K562 (cell line): ENCODE measurements at places on chromosomes 6 and 20. TPM values are rescaled to one million over a fixed set of nuclear protein-coding genes. Genes with fewer than 3 reads are reported as not detected.
A peak's percentile ranks its signal among the peaks of the same experiment; 100 is the strongest.

- DNase-seq = no peak
Observed at GRCh38 chr6:28280595-28281287, 631 bp upstream of the PGBD1 start.

- DNase-seq = no peak
Observed at GRCh38 chr6:79947191-79948186, at the start of gene ELOVL4. TSS of gene ELOVL4 (minus strand) at chr6:79947553. CDS start at chr6:79947279, 274 bp downstream.

Gene ECT2L
- not detected in 2 replicates for total RNA-seq

DNA sequence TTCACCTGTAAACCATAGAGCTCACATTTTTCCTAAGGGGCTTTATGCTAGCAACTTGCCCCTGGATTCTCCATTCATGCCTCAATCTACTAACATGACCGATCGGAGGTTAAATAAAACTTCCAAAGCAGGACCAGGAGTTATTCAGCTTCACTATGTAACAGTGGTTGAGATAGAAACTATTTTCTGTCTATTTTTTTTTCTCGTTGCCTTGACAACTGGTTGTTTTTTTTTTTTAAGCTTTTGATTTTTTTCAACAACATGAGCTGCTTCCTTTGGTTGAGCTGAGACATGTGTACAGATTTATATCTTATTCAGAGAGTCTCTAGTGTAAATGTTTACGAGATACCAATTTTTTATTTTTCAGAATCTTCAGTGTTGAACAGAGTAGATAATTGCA is 85.7 kb downstream of the SHLD1 start:
- DNase-seq = no peak

DNA sequence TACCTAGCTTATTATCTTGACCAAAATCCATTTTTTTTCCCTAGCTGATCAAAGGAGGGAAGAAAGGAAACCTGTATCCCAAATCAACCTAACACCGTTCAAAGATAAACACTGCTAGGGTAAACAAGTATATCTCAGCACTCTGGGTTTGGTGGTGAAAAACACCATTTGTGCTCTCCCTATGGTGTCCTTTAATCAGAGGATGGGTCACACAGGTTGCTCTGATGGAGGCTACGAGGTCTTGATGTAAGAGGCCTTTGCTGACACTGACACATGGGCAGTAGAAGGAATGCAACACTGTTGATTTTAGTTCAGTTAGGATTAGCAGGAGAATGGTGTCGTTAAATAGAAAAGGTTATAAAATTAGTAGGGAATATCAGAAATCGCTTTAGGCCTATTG is 179.3 kb downstream of the HDGFL1 start:
- DNase-seq = no peak

DNA sequence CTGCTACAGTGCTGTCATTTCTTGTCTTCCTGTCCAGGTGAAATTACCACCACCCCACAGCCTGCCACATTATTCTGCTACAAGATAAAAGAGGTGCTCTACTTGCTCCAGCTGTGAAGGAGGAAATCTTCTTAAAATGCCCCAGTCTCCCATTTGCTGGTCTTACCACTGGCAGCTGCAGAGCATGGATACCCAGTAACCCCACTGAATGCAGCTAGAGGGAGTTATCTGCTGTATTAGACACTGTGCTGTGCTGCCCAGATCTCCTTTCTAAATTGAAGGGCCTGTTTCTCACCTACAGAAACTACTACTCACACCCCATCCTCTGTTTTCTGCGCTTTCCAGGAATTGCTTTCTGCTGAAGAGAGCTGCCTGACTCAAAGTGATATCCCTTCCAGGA is 517.8 kb downstream of the PKHD1 start:
- no peak for DNase-seq

DNA sequence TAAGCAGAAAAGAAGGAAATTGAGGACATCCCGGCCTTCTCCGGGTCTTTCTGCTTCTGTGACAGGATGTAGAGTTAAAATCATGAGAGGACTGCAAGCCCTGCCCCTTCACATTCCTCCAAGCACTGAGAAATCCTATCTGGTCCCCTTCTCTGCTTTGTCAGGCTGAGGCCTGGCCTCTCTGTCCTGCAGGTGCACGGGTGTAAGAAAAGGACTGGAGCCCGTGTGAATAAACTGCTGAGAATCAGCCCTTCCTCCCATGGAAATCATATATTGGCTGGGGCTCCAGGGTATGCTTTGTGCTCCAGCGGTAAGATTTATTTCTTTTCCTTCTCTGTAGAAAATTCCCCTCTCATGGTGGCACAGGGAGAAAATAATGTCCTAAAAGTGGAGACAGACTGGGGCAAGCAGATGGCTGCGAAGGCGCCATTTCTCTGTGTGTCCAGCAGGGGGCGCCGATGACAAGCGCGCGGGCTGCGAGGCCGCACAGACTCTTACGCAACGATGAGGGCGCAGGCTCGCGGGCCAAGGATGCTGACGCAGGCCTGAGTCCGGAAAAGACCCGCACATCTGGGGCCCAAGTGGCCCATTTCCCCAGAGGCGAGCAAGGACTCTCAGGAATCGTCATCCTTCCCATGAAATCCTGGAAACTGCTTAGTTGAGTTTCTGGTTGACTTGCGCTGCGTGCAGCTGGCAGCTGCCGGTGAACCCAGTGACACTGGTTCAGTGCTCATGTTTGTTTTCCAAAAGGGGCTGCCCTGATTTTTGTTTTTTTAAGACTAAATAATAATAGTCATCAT is 258.6 kb downstream of the ADGB start:
- DNase-seq = peak; percentile 86

GRCh38 chr6:163750431-163751031 is 336.0 kb downstream of the QKI start:
- DNase-seq = no peak

Gene TRIM31
- total RNA-seq = not detected in 2 replicates

Gene KHDRBS2
- not detected in 2 replicates for total RNA-seq

Gene THBD
- 0.47 and 0.49 TPM in 2 replicates for total RNA-seq

DNA sequence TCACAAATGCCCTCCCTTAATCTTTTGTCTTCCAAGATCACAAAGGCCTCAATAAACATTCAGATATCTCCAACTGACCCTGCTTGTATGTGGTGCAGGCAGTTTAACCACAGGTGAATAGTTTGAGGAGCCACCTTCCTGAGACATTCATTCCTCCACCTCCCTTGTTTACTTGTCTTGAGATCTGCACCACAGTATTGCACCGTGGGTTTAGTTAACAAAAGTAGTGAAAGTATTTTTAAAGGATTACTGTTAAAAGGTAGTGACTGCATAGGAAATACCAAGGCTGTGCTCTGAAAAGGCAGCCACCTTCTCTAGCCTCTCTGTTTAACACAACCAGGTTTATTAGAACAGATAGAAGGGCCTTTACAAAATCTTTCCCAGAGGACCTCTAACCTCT is 46.5 kb downstream of the SESN1 start:
- DNase-seq = no peak

- DNase-seq = no peak
Observed at GRCh38 chr20:46203510-46203837, 85.4 kb downstream of the CD40 start.

DNA sequence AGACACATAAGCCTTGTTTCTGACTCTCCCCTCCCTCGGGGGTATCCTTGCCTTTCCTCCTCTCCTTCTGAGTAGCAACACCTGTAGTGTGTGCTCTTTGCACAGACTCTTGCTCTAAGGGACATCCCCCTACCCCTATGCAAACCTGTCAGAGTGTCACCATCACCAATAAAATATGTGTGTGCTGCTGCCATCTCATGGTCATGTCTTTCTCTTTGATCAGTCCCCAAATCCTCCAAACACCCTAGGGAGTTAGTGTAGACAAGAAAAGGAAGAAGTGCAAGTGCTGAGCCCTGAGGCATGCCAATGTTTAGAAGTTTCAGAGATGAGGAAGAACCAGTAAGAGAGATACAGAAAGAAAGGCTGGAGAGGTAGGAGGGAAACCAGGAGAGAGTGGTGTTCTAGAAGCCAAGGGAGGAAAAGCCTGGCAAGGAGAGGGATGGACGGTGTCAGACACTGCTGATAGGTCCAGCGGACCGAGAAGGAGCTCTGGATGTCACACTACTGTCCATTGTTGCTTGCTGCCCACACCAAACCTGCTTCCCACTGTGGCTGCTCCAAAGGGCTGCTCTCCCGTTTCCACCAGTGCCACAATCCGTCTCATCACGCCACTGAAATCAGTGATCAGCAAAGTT is 16.4 kb downstream of the TRMT6 start:
- no peak for DNase-seq

Gene RIMS4
- total RNA-seq = not detected in 2 replicates

Gene CTSA
- 51.9 and 53.0 TPM in 2 replicates for total RNA-seq

Gene PAK1IP1
- 52.4 and 56.5 TPM in 2 replicates for total RNA-seq

DNA sequence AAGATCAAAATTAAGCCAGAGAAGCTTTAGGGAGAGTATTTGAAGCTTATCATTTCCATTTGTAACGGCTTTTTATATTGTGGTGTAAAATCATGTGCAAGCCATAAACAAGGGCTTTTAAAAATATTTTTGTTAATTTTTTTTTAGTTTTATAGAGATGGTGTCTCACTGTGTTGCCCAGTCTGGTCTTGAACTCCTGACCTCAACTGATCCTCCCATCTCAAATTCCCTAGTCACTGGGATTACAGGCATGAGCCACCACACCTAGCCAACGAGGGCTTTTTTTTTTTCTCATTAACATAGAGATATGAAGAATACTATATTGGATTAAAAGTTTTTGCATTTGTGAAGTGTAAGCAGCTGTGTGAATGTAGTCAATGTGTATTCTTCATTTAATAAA is 29.1 kb downstream of the CDKAL1 start:
- no peak for DNase-seq

- DNase-seq = no peak
Observed at GRCh38 chr6:30447237-30447636, 42.1 kb upstream of the HLA-E start.

GRCh38 chr6:35136185-35136584 is 5.0 kb downstream of the TCP11 start:
- no peak for DNase-seq

DNA sequence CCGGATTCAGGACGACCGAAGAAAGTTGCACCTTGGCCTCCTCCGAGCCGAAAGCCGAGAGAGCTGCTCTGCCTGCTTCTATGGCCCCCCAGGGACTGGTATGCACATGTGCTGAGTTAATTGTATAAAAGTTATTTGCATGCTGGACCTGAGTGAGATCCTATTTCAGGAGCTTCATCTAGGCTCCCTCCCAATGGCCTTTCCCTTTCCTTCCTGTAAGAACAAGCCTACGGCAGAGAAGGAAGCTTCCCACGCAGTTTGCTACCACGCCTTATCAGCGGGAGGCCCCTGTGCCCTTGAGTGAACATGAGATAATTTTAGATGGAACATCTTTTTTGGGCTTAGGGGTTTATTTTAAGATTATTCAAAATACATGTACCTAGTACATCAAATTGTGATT is 65.9 kb downstream of the RIN2 start:
- DNase-seq = no peak

GRCh38 chr6:17656092-17656491 is 50.6 kb downstream of the NUP153 start:
- no peak for DNase-seq

- no peak for DNase-seq
Observed at GRCh38 chr6:85403331-85404015, 46.4 kb upstream of the NT5E start.

DNA sequence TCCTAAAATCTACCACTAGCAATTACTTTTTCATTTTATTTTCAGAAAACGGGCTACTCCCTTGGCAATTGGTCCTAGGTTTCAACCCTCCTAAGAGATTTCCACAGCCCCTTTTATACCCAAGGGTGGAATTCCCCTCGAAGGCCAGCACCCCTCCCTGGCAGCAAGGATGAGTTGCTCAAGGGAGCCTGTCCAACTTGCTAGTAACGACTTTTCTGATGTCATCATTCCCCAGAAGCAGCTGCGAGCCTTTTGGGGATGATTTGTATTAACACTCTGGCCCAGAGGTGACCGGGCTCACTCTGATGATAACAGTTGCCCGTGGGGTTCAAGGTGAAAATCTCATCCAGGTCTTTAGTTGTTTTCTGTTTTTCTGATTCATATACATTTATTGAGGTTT is 30.7 kb upstream of the NAA20 start:
- DNase-seq = no peak

GRCh38 chr6:4872841-4873240 is 96.6 kb downstream of the CDYL start:
- no peak for DNase-seq

DNA sequence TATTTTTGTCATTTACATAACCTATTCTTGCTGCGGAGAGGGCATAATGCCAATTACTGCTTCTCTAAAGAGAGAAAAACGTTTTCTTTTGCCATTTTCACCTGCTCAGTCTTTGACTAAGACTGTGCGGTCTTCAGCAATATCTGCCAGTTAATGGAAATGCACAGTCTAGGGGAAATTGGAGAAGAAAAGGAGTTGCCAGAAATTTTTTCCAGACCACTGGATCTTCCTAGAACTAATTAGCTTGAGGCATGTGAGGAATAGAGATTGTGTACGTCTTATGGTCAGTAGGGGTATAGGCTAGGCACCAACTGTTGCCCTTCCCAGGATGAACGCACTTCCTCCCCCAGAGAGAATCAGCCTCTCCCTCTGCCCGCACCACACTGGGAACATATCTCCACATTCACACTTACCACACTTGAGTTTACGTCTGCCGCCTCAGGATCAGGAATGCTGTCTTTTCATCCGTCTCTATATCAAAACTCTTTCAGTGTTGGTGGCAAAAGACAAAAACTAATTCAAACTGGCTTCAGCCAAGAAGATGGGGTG is 67.9 kb upstream of the E2F3 start:
- no peak for DNase-seq

DNA sequence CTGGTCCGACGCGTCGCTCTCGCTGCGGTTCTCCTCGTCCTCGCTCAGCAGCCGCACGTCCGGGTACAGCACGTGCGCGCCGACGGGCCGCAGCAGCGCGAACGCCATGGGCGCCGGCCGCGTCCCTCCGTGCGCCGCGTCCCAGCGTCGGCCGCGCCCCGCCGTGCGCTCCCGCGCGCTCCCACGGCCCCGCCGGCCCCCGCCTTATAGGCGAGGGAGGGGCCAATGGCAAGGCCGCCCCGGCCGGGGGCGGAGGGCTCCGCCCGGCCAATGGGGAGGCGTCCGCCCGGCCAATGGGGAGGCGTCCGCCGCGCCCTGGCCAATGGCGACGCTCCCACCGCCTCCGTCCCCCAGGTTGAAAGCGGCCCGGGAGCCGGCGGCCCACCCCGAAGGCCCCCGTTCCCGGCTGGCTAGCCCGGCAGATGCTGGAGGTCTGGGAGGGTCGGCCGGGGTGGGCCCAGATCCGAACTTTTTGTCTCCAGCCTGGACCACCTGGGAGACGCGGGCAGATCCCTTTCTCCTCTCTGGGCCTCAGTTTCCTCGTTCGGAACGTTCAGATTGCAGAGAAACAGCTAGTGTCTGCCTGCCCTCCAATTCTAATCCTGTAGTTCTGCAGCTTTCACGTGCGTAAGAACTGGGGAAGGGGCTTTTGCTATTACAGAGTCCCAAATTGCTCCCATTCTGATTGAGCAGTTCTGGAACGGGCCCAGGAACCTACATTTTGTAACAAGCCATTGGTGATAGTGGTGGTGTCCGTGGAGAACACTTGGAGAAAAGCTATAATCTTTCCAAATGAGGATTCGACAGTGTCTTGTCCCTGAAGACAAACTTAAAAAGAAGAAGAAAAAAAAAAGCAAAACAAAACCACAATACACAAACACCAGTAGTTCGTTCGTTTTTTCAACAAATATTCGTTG is at the start of gene TCF15:
Gene TCF15, minus strand, starts transcription at position 180 of the 917 bp plus-strand sequence. Its CDS starts 72 bp downstream, at position 108.
- DNase-seq = peak; percentile 83
